ENCODE measurements at places on chromosomes 5 and 9. TPM values are rescaled to one million over a fixed set of nuclear protein-coding genes. Genes with fewer than 3 reads are reported as not detected.

ITGA2 gene
- total RNA-seq = 0.31 TPM

OTP gene
- not detected for total RNA-seq

GPX3 gene
- 5.6 TPM for total RNA-seq

SPAAR gene
- not detected for total RNA-seq

TMEM171 gene
- total RNA-seq = 22.6 TPM

RGS7BP gene
- total RNA-seq = not detected

TEK gene
- total RNA-seq = 0.26 TPM

PTGS1 gene
- 14.0 TPM for total RNA-seq

BAAT gene
- total RNA-seq = 0.37 TPM

KLF4 gene
- 7.8 TPM for total RNA-seq

Data from myocyte (in vitro differentiated cells).